Lung microvascular endothelial cell (primary cell): ENCODE measurements at places on chromosomes 7 and 10. TPM values are rescaled to one million over a fixed set of nuclear protein-coding genes. Genes with fewer than 3 reads are reported as not detected.

GRCh38 chr10:110460111-110460809 lies 37.4 kb upstream of the DUSP5 start:
- peak; percentile 94 for DNase-seq

GRCh38 chr10:15324113-15324512 lies 47.0 kb downstream of the FAM171A1 start:
- DNase-seq: no peak

DNA sequence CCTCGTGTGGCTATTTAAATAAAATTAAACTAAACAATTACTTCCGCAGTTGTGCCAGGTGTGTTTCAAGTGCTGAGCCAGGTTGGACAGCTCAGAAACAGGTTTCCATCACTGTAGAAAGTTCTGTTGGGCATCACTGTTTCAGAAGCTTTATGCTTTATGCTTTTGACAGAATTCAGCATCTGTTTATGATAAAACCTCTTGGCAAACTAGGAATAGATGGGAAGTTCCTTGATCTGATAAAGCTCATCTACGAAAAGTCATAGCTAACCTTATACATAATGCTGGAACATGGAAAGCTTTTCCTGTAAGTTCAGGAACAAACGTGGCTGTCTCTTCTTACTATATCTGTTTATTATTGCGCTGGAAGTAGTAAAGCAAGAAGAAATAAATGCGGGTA lies 143.4 kb downstream of the DOCK1 start:
- DNase-seq: no peak

The PPP1R9A gene
- 5.0 and 9.9 TPM in 2 replicates for total RNA-seq

The SEMA3C gene
- 0.20 and 6.1 TPM in 2 replicates for total RNA-seq
